HT-29 (cell line): ENCODE measurements at places on chromosomes 3 and 15.

- DNase-seq: no peak
These were observed 460.9 kb upstream of the KCNMB2 start for GRCh38 chr3:178075344-178075743.

- no peak for DNase-seq
These were observed 7.8 kb downstream of the THBS1 start for GRCh38 chr15:39588531-39589192.

DNA sequence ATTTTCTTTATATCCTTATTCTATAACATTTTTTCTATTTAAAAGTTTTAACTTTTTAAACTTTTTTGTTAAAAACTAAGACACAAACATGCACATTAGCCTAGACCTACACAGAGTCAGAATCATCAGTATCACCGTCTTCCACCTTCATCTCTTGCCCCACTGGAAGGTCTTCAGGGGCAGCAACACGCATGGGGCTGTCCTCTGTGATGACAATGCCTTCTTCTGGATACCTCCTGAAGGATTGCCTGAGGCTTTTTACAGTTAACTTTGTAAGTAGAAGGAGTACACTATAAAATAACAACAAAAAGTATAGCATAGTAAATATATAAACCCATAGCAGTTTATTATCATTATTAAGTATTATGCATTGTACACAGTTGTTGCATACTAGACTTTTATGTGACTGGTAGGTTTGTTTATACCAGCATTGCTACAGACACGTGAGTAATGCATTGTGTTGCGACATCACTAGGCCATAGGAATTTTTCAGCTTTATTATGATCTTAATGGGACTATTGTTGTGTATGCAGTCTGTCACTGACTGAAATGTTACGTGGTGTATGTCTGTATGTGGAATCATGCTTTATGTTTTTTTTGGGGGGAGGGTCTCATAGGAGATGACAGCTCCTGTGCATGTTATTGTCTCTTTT, 18.2 kb downstream of the ATP1B3 start:
- DNase-seq: peak; percentile 30

- DNase-seq: peak; percentile 46
These were observed 2.1 kb downstream of the RAB43 start for GRCh38 chr3:129119365-129120100.

DNA sequence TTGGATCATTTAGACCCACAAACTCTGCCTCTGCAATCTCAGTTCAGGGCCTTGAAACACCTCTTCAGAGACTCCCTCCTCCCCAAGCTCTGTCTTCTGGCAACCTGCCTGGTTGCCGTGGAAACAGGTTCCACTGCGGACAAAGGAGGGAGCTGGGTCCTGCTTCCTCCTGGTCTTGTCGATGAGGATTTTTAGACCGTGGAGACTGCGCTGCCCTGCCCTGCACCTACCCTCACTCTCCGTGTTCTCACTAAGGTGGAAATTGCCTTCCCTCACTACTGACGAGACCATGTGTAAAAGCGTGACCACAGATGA, at the start of gene RTP1:
Gene RTP1 (plus strand): TSS at position 152 of the 315 bp plus-strand sequence. CDS start 30 bp downstream, at position 182.
- no peak for DNase-seq

DNA sequence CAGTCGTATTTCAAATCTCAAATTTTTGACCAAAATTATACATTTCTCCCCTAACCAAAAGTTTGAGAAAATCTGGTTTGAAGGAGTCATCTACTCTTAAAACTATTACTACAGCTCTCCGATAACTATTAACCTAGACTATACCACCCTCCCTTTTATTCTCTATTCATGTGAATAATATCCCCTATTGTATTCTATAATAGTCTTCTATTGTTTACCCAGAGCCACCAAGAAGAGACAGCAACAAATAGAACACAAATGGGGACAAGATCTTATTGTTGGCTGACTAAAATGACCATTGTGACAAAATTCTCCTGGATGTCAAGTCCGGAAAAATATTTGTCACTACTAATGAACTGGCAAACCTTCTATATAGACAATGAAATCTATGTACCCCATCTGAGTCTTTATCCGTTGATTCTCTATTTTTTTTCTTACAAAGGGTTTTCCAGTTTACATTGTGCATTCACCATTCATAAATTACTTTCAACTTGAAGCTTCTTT, 618.0 kb downstream of the CADM2 start:
- no peak for DNase-seq

- DNase-seq: no peak
These were observed 52.2 kb downstream of the FBLN2 start for GRCh38 chr3:13600950-13601691.

DNA sequence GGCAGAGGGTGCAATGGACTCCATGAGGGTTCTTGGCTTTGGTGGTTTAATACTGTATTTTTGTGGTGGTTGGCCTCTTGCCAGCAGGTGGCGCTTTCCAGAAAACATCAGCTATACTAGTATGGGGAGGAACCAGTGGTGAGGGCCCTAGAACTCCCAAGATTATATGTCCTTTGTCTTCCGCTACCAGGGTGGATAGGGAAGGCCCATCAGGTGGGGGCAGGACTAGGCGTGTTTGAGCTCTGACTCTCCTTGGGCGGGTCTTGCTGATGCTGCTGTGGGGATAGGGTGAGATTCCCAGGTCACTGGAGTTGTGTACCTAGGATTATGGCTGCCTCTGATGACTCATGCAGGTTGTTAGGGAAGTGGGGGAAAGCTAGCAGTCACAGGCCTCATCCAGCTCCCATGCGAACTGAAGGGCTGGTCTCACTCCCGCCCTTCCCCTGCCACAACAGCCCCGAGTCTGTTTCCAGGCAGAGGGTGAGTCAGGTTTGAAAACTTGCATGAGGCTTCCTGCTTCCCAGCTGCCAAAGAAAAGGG, 357.7 kb downstream of the OTOL1 start:
- peak; percentile 90 for DNase-seq

DNA sequence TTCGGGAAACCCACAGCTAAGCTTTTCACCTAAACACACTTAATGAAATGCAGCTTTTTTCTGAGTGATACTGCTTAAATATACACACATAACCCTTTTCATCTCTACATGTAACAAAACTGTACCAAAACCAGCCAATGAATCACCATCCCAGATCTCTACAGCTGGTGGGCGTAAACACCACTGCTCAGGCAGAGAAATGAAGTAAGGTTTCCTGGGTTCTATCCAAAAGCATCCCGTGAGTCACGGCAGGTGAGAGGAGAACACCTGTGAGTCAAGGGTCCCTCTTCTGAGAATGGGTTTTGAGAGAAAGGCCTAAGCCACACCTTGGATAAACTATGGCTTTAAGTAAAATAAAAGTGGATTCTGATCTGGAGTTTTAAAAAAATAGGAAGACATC, 2.6 kb downstream of the CLDN1 start:
- DNase-seq: peak; percentile 36

GRCh38 chr3:123802007-123802625, 82.0 kb downstream of the MYLK start:
- DNase-seq: no peak

GRCh38 chr15:78831229-78832207, 20.3 kb upstream of the ADAMTS7 start:
- DNase-seq: no peak

DNA sequence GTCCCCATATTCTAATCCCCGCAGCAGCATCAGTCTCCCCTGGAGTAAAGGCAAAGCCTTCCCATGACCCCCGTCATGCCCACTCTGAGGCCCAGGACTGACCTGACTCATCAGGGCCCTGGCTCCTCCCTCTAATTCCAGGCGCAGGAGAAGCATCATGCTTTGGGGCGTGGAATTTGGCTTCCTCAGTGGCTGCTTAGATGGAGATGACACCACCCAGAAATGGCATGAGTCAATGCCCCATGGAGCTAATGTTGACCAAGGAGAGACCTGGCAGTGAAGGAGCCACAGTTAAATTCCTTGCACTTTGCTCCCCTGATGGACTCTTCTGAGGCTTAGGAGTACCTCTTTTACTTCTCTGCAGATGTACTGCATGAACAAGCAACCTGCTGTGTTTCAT, 204.2 kb upstream of the PROK2 start:
- DNase-seq: no peak

DNA sequence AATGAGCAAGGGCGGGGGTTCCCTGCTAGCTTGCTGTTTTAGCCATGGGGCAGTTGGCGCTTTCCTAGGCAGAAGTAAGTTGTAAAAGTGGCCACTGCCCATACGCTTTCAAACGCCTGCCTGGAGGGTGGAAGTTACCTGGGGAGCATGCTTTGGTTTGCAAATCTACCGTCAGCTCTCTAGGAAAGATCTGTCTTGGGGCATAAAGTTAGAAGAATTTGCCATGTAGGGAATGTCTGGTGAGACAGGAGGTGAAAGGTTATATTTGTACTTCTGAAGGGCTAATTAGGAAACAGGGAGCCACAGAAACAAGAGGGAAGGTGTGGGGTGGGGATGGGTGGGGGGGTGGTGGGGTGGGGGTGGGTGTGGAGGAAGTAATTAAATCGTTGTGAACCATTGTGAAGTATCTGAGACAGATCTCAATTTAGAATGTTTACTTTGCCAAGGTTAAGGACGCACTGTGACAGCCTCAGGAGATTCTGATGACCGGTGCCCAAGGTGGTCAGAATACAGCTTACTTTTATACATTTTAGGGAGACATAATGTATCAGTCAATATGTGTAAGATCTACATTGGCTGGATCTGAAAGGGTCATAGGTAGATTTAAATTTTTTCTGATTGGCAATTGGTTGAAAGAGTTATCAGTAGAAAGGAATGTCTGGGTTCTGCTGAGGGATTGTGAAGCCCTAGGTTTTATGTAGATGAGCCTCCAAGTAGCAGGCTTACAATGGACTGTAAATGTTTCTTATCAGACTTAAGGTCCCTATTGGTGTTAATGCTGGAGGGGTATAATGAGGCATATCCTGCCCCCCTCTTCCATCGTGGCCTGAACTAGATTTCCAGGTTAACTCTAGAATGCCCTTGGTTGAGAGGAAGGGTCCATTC, 62.0 kb upstream of the GCNT3 start:
- DNase-seq: peak; percentile 83

- DNase-seq: no peak
These were observed 45.3 kb downstream of the ALDH1L1 start for GRCh38 chr3:126135071-126135405.

DNA sequence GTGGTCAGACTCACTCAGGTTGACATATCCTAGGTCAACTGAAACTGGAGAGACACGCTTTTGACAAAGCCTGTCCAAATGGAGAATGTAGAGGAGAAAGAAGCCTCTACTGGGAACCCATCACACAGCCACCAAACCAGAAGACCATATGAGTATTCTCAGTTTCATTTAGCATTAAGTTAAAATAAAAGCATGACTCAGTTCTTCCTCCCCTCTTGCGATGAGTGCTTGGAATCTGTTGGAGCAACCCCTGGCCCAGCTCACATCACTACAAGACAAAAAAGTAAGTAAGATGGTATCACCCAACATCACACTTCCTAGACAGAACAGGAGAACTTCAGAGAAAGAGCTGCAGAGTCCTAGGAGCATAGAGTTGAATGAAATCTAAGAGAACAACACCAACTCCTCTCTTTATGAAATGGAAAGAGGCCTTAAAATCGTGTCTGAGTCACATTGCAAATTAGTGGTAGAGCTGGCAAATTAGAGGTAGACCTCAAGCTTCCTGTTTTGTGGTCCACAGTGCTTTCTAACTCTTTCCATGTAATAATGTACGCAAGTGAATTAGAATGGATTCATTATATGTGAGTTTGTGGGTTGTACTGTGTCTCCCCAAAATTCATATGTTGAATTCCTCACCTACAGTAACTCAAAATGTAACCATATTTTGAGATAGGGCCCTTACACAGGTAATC, 51.2 kb downstream of the FGF12 start:
- DNase-seq: no peak

DNA sequence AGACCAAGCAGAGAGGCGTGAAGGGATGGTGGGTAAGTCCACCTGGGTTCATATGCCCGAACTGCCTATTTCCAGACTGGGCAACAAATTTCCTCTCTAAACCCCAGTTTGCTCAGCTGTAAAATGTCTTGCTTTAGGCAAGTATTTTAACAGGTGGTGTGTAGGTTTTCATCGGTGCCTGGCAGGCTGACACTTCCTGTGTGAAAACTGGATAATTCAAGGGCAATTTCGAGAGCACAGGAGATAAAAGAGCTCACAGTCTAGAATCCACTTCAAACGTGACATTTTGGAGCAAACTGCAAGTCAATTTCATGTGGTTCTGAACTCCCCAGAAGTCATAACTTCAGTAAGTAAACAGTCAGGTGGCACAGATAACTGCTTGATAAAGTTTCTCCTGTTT, 112.2 kb downstream of the OXNAD1 start:
- DNase-seq: no peak

DNA sequence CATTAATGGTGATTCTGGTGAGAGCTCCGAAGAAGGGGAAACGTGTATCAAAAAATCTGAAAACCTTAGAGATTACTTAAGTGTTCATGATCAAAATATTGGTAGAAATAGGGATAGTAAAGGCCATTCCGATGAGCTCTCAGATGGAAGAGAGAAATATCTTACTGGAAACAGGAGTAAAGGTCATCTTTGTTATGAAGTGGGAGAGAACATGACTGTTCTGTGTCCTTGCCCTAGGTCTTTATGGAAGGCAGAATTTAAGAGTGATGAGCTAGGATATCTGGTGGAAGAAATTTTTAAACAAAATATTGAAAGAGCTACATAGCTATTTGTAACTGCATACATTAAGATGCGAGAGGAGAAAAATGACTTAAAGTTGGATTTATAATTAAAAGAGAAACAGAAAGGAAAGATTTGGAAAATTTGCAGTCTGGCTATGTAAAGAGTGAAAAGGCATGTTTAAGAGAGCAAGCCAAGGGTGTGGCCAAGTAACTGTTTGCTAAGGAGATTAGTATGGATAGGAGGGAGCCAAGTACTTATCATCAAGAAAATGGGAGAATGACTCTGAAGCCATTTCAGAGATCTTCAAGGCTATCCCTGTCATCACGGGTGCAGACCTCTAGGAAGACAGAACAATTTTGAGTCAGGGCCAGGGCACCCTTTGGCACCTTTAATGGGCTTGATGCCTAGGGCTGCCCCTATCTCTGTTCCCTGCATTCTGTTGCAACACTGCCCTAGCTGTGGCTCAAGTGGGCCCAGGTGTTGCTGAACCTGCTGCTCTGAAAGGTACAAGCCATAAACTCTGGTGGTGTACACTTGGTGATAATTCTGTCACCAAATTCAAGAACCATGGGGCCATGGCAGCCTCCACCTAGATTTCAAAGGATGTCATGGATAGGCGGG, 27.3 kb downstream of the SLMAP start:
- no peak for DNase-seq

DNA sequence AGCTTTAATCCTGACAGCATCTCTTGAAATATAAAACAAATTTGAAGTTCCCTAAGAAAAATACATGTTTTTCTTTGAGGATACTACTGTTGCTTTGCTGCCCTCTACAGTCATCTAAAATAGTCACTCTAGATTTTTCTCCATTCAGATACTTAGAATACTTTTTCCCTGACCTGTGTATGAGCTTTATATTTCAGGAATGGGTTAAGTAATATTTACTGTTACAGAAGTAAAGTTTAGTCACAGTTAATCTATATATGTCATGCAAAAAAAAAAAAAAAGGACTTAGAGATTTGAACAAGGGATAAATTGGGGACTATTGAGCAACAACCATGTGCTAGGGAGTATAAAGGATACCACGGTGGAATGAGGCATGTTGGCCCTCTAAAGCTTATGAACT, 8.8 kb downstream of the NECTIN3 start:
- DNase-seq: peak; percentile 57
